ENCODE measurements at places on chromosomes 5 and 9.

DNA sequence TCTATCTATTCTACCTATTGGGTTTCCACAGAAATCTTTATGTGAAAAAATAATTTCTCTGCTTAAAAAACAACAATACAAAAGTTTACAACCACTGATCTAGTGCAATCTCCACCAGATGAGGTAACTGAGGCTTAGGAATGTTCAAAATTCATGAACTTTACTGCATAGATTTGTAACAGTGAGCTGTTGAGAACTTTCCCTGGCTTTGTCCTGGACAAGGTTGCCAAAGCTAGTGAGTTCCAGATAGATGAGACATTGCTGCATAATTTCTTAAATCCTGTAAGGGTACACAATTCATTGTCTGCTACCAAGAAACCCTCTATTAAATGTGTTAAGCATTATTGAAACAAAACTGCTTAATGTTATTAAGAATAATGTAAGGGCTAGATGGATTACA, 102.7 kb downstream of the OSMR start:
- DNase-seq = no peak

DNA sequence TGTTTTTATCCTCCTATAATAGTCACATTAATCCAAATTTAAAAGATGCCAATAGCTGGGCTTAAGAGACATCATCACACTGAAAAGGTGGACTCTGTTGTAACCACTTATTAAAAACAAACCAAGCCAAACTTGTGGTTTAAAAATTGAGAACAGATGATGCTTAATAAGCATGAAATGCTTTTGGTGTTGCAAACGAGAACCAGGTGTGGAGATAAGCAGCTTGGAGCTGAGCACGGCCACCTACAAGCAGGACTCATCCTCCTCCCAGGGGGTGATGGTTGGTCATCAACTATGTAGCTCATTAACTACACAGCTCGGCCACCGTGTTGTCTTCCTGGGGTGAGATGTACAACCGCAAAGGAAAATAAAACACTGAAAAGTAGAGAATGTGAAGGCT, 154.4 kb downstream of the NPR3 start:
- no peak for DNase-seq

GRCh38 chr5:151095341-151096000, 14.6 kb upstream of the TNIP1 start:
- no peak for DNase-seq

GRCh38 chr5:40240111-40240510, 439.6 kb upstream of the PTGER4 start:
- no peak for DNase-seq

- no peak for DNase-seq
Observed at GRCh38 chr5:78538240-78538850, 110.2 kb downstream of the LHFPL2 start.

- no peak for DNase-seq
Observed at GRCh38 chr9:99411479-99412115, 189.5 kb downstream of the SEC61B start.

DNA sequence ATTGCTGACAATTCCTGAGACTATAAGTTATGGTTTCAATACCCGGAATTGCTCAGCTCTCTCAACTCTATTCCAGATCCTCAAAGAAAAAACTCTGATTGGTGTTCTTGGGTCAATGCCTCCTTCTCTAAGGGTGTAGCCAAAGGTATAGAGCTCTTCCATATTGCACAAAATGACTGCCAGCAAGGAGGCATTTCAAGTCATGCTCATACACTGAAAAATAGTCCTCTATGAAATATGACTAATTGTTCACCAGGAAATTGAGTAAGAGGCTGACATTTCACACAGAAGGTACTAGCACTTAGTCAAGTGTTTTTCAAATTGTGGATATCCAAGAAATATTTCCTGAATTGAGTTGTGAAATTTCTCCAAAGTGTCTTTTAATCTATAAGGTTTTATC, 111.1 kb upstream of the KLF9 start:
- DNase-seq = no peak

DNA sequence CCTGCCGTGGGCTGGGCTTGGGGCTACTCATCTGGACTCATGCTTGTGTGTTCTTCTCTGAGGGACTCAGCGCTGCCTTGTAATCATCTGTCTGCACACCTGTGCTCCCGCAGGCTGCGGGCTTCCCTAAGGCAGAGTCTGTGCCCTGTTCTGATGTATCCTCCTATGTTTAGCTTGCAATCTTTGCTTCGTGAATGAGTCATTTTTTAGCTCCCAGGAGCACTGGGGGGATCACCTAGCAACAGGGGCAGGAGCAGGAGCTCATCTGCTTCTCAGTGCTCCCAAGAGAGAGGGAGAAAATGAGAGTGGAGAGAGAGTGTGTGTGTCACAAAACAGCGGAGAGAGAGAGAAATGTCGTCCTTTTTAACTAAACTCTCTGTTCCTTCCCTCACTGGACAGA, 202.4 kb upstream of the ZNF618 start:
- DNase-seq = no peak

DNA sequence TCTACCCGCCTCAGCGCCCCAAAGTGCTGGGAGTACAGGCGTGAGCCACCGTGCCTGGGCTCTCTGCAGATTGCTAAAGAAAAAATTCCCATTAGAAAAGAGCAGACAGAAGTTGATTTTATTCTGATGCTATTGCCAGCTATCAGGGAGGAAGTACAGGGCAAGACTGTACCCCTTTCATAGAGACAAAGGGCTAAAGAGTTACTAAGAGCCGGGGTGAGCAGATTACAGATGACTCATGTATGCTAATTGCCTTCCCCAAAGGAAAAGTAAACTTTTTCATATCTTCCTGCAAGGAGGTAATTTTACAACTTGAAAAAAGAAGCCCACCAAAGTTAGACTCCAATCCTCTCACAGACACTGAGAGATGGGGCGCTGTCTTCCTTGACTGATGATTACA, 42.3 kb upstream of the MCTP1 start:
- DNase-seq = no peak

DNA sequence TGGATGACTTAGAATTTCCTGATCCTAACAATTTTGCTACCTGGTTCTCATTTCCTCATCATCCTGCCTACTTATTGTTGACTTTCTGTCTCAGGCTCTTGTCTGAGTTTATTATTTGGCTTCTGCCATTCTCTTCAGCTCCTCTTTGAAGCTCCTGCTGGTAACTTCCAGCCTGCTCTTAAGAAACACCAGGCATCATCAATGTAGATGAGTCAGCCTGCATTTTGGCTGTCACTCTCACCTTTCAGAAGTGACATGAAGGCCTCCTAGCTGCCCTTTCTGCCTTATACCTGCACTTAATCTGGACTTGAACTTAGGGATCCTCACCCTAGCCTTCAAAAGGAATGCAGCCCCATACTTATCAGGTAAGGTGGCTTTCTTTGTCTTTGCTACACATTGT, 551.8 kb upstream of the ZNF608 start:
- DNase-seq = no peak

- no peak for DNase-seq
Observed at GRCh38 chr9:6628704-6629103, 16.8 kb downstream of the GLDC start.

GRCh38 chr5:6712142-6712576, 1.1 kb upstream of the TENT4A start:
- peak; percentile 80 for DNase-seq

DNA sequence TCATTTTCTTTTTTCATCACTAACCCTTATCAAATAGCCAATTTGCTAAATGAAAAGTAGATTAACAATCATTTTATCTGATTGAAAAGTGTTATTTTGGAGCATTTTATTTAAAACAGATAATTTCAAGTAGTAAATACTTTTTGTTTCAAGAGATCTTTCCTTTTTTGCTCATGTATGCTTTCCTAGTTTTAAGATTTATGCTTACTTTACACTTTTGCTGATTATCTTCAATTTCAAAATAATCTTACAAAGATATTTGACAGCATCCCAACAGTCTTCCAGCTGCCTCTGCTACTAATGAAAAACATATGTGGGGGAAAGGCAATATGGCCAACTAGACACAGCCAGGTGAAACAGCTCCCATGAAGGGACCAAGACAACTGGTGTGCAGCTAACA, 1027.3 kb upstream of the CDH9 start:
- DNase-seq = no peak

GRCh38 chr5:178589180-178590140, 733 bp downstream of the COL23A1 start:
- DNase-seq = peak; percentile 20

GRCh38 chr5:73748510-73749400, 122.8 kb downstream of the ARHGEF28 start:
- DNase-seq = no peak

DNA sequence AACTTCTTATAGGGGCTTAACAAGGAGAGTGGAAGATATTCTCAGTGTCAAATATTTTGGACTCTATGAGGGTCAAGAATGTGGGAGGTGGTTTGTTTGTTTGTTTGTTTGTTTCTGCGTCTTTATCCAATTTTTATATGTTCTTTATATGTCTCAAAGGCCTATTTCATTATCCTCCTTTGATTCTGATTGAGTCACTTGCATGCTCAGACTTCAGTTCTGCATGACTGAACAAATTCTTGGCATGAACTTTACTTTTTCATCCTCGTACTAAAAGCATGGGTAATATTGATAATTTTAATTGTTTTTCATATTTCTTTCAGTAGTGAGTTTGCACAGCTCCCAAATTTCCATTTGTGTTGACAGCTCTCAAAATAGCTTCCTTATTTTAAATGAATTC, 19.2 kb upstream of the ERBIN start:
- DNase-seq = no peak

DNA sequence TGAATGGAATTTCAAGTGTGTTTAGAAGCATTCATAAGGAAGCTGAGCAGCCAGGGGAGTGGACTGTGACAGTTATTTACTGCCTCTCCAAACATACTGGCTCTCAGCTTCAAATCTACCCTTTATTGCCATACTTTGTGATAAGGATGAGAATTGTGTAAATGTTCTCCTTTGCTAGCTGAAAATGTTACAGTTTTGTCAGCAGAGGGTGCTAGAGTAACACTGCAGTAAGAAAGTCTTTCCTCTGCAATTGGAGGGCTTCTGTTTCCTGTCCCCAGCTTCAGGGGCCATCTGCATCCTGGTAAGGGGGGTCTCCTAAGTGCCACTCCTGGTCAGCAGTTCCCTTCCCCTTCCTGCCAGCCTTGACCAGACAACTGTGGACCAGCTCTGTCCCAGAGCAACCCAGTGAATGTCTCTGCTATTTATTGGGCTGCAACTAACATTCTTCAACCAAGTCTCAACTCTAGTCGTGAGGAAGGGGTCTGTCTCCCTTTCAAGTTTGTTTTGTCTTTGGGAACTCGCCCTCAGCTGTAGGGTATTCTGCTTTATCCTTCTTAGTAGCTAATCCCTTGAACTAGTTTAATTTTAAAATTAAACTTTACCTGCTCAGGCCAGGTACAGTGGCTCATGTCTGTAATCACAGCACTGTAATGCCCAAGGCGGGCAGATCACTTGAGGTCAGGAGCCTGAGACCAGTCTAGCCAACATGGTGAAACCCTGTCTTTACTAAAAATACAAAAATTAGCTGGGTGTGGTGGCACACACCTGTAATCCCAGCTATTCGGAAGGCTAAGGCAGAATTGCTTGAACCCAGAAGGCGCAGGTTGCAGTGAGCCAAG, 45.3 kb downstream of the RAPGEF6 start:
- DNase-seq = peak; percentile 39

- no peak for DNase-seq
Observed at GRCh38 chr5:14432931-14433589, 148.5 kb upstream of the OTULINL start.

- DNase-seq = no peak
Observed at GRCh38 chr9:135098400-135099105, 11.1 kb downstream of the OLFM1 start.

- no peak for DNase-seq
Observed at GRCh38 chr5:5598547-5599113, 176.2 kb downstream of the ICE1 start.

- no peak for DNase-seq
Observed at GRCh38 chr9:94926431-94926800, 199.9 kb downstream of the AOPEP start.

- no peak for DNase-seq
Observed at GRCh38 chr5:134794082-134794481, 35.5 kb downstream of the DDX46 start.

DNA sequence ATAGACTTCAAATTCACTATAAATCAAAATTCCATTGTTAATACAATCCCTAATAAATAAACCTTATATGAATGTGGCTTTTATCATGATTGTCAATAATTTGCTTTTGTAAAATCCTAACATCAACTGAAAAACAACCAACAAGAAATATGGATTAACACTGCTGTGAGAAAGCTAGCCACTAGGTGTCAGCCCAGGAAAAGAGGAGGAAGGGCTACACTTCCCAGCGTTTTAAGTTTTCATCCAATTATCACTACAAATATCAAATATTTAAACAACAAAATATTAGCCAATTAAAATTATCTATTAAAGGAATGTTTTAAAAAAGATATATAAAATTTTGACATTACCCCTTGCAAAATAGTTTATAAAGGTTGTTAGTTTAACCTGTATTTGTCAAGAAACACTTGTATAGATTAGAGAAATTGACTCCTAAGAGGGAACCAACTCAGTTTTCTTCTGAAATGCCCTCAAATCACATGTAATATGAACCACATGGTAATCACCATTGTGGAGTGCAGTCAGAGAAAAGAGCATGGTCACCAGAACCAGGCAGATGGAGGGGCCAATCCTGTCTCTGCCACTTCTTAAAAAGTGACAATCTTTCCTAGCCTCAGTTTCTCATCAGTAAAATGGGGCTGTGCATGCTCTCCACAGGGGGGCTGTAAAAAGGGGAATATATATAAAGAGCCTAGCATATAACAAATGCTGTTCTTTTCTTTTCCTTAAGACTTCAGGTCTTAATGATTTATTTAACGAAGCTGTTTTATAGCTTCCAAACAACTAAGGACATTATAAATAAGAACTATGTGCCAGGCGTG, 188.2 kb downstream of the CRB2 start:
- DNase-seq = no peak

- DNase-seq = no peak
Observed at GRCh38 chr5:164354139-164354751, 848.8 kb downstream of the MAT2B start.

GRCh38 chr9:137299938-137300337, 2.1 kb downstream of the NRARP start:
- no peak for DNase-seq

- no peak for DNase-seq
Observed at GRCh38 chr5:107291866-107292265, 378.9 kb downstream of the EFNA5 start.

- no peak for DNase-seq
Observed at GRCh38 chr5:42832060-42832459, 20.4 kb upstream of the SELENOP start.

- DNase-seq = no peak
Observed at GRCh38 chr9:124611106-124611505, 103.9 kb upstream of the NR5A1 start.

- DNase-seq = no peak
Observed at GRCh38 chr5:15798006-15798405, 298.0 kb downstream of the FBXL7 start.

DNA sequence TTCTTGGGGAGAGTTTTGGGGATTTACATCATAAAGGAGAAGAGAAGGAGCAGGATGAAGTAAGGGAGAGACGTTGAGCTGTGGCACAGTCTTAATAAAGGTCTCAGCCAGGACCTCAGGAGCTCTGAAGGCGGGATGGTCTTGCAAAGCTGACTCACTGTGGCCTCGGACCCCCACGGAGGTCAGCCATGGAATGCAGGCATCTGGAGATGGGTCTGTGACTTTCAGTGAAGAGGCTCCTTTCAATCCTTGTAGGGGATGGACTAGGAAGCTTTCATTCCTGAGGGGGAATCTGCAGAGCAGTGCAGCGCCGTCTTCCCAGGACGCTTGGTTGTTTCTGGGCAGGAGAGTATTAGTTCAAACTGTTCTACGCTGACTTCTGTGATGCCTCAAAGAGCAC, 65.7 kb upstream of the BASP1 start:
- DNase-seq = no peak

All from GM06990 (cell line).